NCI-H69 (cell line): ENCODE measurements at places on chromosomes 7 and 10.

DNA sequence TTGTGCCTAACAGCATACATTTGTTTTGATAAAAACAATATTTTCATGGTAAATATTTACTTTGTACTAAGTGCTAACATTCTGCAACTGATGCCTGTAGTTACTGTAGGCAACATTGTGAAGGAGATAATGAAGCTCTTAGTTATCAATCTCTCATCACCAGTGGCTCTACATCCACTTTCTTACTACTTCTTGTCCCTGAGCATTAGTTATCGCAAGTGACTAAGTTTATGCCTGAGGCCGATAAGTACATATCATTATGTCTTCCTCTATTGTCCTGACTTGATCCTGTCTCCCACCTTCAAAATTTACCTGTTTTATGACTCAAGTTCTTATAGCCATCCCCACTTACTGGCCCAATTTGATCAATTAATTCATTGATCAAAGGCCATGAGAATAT is 63.6 kb downstream of the MACC1 start:
- no peak for DNase-seq

GRCh38 chr7:137209151-137209817 is 134.2 kb downstream of the PTN start:
- DNase-seq = no peak

DNA sequence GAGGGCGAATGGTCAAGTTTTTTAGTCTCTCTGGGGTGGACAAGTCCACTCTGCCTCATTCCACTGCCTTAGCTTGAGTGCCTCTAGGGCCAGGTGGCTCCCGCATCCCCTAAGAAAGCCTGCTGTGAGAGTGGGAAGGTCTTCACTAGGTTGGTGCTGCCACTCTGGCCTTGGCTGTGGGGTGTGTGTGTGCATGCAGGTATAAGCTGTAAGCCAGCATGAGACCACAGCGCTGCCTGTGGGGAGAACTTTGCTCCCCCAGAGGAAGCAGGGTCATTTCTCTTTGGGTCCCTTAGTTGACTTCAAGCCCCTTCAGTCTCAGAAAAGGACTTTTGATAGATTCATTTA is 25.5 kb upstream of the PCBD1 start:
- no peak for DNase-seq

DNA sequence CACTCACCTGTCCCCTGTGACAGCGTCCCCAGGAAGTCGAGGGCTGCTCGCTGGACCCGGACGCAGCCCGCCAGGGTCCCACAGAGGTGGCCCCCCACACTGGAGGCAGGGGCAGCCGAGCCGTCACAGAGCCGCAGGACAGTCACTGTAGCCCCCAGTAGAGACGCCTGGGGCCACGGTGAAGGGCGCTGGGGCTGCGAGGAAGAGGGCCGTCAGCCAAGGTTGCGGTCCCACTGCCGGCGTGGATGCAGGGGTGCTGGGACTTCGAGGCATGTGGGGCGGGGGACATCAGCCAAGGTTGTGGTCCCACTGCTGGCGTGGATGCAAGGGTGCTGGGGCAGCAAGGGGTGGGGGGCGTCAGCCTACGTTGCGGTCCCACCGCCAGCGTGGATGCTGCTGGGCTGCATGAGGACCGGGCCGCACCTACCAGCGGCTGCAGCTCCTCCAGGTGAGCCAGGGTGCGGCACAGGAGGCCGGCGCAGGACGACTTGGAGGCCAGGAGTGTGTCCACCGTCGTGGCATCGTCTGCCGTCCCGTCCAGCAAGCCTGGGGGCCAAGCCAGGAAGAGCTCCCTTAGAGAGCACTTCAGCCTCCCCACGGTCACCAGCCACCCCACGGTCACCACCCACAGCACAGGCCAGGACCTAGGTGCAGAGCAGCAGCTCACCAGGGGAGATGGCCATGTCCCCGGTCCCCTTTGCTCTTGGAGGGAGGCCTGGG is 13.9 kb downstream of the BRAT1 start:
- DNase-seq = no peak

GRCh38 chr7:143485500-143485899 is 7.8 kb downstream of the TAS2R41 start:
- DNase-seq = no peak

DNA sequence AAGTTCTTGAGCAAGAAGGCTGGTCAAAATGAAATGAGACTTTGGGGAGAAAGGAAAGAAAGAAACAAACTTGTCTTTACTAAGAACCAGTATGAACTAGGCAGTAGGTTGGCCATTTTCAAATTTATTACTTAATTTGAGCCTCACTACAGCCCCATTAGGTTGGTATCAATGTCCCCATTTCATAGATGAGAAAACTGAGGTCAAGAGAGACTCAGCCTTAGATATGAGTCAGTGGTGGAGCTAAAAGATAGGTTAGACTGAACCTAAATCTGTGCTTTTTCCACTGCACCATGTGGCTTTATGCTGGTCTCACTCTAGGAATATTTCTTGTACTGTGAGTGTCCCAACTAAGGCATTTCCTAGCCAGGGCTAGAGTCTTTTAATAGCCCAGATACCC is 8.8 kb downstream of the ZNF503 start:
- DNase-seq = no peak

DNA sequence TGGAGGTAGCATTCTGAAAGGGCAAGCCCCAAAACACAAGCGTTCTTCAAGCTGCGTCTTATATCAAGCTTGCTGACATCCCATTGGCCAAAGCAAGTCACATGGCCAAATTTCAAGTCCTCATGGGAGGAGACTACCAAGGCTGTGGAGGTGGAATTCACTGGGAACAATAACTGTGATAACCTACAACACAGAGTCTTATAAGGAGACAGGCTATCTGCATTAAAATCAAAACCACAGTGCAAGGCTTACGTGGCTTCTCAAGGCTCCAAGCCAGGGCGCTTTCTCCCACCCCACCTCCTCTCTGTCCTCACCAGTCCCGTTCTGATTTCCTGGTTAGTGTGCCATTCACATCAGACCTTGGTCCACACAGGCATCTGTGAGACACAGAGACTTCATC is 39.4 kb downstream of the ADRB1 start:
- no peak for DNase-seq

DNA sequence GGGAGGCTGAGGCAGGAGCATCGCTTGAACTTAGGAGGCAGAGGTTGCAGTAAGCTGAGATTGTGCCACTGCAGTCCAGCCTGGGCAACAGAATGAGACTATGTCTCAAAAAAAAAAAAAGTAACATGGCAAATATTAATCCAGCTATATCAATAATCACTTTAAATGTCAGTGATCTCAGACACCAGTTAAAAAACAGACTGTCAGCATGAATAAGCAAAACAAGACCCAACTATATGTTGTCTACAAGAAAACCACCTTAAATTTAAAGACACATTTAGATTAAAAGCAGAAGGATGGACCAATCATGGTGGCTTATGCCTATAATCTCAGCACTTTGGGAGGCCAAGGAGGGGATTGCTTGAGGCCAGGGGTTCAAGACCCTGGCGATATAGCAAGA is 8.5 kb upstream of the ATE1 start:
- no peak for DNase-seq

- no peak for DNase-seq
Observed at GRCh38 chr10:108849186-108849585, 1074.1 kb downstream of the XPNPEP1 start.

- DNase-seq = no peak
Observed at GRCh38 chr7:143265017-143265693, 1.9 kb downstream of the GSTK1 start.

- DNase-seq = no peak
Observed at GRCh38 chr7:45578022-45578421, 3.9 kb downstream of the ADCY1 start.

DNA sequence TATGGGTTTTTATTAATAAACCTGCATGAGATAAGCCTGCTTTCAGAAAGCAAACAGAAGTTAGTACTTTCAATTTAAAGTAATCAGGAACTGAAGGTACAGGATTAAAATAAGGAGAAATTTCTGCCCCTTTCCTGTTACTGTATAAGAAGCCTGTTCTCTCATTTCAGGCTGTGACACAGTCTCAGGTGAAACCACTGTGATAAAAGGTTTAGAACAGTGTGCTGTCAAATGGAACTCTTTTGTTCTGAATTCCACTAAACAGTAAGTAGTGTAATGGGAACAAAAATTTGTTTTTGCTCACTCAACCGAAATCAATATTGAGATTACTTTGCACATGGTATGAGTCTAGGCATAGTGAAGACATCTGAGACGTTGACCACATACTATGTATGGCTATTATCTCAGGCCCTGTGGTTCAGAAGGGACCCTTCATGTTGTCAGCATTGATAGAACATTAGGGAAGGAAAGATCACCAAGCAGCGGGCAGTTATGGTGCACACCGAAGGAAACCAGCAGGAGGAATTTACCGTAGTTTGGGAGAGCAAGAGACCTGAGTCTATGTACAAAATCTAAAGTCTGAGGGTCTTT is 14.9 kb downstream of the HEPACAM2 start:
- peak; percentile 39 for DNase-seq

GRCh38 chr10:87850742-87851205 is 12.6 kb downstream of the KLLN start:
- DNase-seq = peak; percentile 82

DNA sequence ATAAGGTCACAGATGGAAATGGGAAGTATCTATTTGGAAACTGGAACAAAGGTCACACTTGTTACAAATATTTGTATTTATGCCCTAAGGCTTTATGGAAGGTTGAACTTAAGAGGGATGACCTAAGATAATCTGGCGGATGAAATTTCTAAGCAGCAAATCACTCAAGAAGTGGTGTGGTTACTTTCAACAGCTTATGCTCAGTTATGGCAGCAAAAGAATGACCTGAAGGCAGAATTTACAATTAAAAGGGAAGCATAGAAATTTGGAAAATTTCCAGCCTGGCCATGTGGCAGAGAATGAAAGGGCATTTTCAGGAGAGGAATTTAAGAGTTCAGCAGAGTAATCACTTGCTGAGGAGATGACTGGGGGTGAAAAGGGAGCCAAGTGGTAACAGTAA is 95.8 kb upstream of the TNS3 start:
- DNase-seq = no peak

DNA sequence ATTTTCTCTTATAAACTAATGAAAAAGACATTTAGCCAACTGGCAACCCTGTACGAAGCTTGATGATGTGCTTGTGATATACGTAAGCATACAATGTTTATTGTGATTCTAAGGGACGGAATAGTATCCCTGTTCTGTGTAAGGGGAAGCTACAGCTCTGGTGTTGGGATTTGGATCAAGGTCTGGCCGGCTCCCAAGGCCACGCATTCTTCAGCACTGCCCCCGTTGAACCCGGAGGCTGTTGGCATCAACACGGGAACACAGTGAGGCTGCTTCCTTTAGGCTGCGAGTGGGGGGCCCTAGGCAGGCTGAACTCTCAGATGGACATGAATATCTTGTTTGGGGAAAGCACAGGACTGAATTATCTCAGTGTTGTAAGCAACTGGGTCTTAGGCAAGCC is 180.6 kb downstream of the CAMK1D start:
- DNase-seq = no peak

- no peak for DNase-seq
Observed at GRCh38 chr7:156576216-156577058, 64.1 kb upstream of the RNF32 start.

DNA sequence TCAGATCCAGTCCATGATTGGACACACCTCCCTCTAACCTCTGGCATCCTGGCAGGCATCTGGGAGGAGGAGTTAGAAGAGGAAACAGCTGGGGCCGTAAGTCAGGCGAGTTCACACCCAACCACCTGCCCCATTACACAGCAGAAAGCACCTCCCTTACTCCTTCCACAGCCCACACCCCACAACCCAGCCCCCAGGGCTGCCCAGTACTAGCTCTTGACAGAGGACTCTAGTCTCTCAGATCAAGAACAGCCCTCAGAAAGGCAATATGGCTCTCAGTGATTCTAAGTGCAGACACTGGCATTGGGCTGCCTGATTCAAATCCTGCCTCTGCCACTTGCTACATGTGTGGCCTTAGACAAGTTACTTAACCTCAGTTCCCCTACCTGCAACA is 34.1 kb downstream of the KCNMA1 start:
- DNase-seq = peak; percentile 82

DNA sequence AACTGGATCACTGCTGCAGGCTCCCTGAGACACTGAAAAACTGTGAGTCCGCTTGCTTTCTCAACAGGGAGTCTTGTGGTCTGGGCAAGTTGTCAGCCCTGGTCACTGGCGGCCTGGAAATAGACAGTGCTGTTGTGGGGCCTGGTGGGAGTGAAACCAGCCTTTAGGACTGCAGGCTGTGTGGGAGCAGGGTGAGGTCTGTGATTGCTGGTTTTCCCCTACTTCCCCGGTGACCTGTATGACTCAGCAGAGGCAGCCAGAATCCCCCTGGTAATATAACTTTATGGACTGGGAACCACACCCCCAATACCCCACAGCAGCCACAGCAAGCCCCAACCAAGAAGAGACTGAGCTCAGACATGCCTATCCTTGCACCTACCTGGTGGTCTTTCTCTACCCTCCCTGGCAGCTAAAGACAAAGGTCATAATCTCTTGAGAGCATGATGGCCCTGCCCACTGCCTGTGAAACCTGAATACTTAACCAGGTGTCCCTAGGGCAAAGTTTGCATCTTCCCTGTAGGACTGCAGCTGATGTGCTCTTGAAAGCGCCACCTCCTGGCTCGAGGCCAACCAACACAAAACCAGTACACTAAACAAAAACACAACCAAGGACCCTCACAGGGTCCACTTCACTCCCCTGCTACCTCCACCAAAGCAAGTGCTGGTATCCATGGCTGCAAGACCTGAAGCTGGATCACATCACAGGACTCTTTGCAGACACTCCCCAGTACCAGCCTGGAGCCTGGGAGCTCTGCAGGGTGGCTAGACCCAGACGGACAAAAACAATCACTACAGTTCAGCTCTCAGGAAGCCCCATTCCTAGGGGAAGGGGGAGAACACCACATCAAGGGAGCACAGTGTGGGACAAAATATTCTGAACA is 7.2 kb upstream of the ADAM22 start:
- DNase-seq = peak; percentile 87

DNA sequence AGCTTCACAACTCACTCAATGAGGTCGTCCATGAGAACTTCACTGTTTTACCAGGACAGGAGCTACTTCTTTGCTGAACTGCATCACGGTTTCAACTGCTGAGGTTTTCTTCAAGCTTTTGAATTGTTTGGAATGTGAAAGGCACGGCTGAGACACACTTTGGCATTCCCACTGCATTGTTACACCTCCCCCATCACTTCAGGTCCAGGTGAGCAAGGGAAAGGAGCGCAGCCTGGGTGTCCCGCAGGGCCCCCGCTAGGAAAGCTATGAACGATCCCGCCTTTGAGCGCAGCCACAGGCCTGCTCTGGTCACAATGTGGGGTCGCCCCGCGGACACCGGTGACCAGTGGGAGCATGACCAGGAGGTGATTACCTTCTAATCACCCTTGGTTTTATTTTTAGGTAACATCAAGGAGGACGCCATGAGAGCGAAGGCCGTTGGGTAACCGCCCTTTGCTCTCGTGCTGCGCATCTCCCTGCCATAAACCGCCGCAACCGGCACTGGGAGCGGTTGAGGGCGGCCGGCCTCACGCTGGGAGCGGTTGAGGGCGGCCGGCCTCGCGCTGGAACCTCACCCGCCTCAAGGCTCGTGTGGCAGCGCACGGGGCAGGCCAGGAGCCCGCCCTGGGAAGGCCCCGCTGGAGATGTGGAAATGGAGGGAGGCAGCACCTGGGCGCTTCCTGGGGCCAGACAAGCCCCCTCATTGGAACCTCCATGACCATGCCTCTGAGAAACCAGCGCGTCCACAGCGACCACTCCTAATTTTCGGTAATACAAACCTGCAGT is 50.9 kb upstream of the SGMS1 start:
- DNase-seq = no peak
